Amygdala (tissue), 56 donors: ENCODE measurements at places on chromosomes 12 and 14.

DNA sequence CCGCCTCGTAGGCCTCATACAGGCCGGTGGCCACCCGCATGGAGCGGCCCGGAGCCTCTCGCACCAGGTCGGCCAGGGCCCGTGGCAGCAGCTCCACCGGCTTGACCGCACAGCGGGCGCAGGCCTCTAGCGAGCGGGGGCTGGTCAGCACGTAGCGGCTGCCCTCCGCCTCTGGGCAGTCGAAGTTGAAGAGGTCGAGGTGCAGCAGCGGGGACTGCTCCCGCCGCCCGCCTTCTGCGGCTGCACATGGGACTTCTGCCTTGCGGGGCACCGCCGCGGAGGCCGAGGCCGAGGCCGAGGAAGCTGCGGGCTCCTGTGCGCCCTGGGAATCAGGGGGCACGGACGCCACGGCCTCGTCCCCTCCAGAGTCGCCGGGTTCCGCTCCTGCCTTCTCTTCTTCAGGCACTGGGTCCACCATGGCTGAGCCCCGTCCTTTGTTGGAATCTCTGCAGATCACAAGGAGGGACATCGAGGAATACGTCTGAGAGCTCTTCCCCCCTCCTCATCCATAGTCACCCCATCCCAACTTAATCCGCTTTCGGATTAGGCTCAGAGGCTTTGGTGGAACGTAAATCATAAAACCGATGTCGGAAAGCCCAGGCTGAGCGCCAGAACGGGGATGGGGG lies 1.4 kb downstream of the CCDC177 start:
- no peak for DNase-seq

- DNase-seq = no peak
These were observed 28.6 kb upstream of the KLRB1 start for GRCh38 chr12:9636150-9636850.

- no peak for DNase-seq
These were observed 129.3 kb upstream of the RAP1B start for GRCh38 chr12:68481181-68481941.

- DNase-seq = no peak
These were observed 105.6 kb downstream of the DPF3 start for GRCh38 chr14:72788255-72788654.

- DNase-seq = no peak
These were observed 199.7 kb upstream of the ATXN7L3B start for GRCh38 chr12:74337951-74338350.

DNA sequence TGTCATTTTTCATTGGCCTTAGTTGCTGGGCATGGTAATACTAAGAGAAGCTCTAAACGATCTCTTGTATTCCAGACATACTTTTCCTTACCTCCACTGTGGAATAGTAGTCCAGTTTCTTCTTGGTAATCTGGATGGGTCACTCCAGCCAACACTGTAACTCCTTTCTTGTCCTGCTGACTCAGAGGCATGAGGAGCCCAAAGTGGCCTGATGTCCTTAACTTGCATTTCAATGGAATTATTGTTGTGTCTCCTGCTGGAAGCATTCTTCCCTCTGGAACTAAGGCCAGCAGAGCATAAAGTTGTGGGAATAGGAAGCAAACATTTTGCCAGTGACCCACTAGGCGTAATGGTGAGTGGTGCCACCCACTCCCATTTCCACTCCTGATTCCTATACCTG lies 33.1 kb downstream of the DAAM1 start:
- no peak for DNase-seq

GRCh38 chr12:29703528-29703927 lies 80.2 kb downstream of the TMTC1 start:
- no peak for DNase-seq

- DNase-seq = no peak
These were observed 66.0 kb upstream of the YARS2 start for GRCh38 chr12:32821710-32822109.

DNA sequence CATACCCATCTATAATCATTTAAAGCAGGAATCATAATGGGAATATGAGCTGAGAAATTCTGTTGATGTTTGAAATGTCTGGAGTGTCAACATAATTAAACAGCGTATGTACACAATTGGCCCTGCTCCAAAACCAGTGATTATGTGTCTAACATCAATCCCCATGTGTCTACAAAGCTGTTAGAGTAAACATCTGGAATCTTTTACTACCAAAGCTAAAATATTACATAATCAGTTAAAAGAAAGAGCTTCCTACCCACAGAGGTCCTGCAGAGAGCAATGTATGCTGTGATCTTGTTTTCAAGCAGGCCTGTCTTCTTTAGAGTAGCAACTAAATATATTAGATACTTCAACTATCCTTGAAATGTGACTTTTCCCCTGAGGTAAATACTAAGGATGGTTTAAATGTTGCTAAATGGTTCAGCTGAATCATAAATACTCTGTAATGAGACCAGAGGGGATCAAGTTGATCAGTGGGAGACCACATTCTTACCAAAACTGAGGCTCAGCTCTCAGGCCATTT lies 74.3 kb downstream of the RASSF8 start:
- no peak for DNase-seq

DNA sequence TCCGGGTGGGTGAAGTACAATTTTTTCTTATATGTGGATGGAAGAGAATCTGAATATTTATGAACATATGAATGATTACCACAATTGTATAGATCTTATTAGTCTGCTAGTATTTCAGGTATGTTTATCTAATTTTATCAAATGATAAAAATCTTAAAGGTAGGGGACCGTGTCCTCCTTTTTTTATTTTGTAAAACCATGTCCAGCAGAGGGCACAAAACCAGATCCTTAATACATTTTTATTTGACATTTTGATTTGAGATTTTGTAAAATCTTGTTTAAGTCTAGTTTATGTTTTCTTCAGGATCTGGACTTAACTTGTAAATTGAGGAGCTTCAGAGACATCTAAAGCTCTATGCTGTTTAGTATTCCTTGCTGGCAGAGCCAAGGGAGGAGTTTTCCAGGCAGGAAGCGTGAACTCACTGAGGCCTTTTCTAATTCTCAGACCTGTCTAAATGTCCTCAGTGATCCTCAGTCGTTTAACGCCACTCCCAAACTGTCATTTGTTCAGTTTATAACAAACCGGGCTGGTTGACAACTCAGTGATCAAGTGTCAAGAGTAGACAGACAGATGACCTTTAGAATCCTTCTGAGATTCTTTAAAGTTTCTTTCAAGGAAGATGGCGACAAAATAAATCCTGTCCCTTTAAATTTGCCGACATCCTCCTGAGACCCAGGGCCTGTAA lies 263.9 kb downstream of the KTN1 start:
- no peak for DNase-seq

- DNase-seq = peak; percentile 20
These were observed 25.1 kb downstream of the ANAPC5 start for GRCh38 chr12:121326996-121327674.

GRCh38 chr14:33317675-33318074 lies 379.0 kb downstream of the NPAS3 start:
- DNase-seq = no peak

GRCh38 chr12:120466560-120467315 lies 2.8 kb downstream of the SRSF9 start:
- no peak for DNase-seq

DNA sequence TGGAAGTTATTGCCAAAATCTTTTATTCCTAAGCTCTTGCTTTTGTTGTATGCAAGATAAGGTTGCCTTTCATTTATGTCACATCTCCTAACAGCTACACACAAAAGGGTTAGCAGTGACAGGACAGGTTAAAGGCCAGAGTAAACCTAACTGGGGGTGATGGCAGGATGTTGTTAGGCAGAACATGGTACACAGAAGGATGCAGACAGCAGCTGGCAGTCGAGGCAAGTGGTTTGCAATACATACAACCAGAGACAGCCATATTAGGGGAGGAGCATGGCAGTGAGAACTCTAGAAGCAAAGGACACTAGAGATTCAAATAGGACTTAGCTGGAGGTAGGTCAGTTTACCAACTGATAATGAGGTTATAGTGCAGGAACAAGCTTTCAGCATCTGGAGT lies 2.7 kb upstream of the ABCD2 start:
- DNase-seq = no peak

- DNase-seq = no peak
These were observed 6.5 kb upstream of the BCAT1 start for GRCh38 chr12:24955389-24955788.

GRCh38 chr12:57401165-57401564 lies 29.7 kb downstream of the R3HDM2 start:
- no peak for DNase-seq

- no peak for DNase-seq
These were observed 780 bp upstream of the SLC41A2 start for GRCh38 chr12:104958805-104959334.

GRCh38 chr14:39122330-39123138 lies 8.4 kb downstream of the GEMIN2 start:
- no peak for DNase-seq

DNA sequence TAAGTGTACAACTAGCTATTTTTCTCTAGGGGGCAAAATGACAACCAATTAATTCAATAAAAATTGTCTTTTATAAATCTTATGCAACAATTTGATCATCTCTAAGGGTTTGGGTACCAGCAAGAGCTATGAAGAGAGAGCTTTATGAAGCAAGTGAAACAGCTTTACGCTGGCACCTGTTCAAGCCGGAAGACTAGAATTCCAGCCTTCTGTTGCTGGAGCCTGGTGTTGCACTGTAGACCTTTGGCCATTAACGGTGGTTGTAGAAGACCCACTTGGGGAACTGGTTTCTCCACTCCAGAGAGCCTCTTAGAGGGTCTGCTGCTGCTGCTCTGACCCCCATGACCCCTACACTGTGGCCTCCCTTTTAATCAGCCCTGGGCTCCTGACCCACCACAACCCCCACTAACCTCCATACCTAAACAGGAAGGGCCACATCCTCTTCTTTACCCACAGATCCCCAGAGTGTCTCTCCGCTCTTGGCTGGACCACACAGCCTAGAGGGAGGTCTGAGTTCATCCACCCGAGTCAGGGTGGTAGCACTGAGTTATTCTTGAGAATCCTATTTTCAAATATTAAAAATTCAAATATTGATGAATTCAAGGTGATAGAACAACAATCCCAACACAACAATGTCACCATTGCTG lies 54.6 kb upstream of the STON2 start:
- DNase-seq = no peak

GRCh38 chr12:28286352-28286751 lies 96.1 kb downstream of the CCDC91 start:
- DNase-seq = no peak

- no peak for DNase-seq
These were observed 366 bp downstream of the LPCAT3 start for GRCh38 chr12:7017870-7018349.

GRCh38 chr12:91274916-91275315 lies 92.3 kb upstream of the DCN start:
- DNase-seq = peak; percentile 1

DNA sequence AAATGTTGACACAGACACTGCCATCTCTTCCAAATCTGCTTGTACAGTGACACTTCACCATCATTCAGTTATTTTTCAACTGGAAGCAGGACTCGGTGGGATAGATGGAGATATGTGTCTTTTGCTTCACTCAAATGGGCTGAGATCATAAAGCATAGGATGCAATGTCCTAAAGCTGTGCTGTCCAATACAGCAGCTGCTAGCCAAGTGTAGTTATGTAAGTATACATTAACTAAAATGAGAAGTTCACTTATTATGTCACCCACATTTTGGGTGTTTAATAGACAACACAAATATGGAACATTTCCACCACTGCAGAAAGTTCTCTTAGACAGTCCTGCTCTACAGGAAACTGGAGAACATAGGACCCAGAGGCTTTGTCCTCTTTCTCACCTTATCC lies 43.6 kb downstream of the AREL1 start:
- DNase-seq = no peak

DNA sequence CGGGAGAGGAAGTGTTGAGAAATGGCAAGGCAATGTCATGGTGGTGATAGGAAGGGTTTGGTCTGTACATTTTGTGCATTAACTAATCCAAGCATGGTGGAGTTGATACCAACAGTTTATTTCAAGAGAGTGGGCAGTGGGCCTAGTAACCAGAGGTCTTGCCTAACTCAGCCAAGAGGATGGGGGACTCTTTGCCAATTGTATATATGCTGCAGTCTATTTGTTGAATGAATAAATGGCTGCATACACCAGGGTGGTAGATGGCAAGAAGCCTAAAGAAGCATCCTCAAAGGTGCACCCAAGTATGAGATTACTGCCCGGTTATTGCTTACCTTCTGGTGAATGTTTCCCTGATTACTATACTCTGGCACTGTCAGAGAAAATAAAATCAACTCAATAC lies 295.9 kb downstream of the ITPR2 start:
- no peak for DNase-seq

DNA sequence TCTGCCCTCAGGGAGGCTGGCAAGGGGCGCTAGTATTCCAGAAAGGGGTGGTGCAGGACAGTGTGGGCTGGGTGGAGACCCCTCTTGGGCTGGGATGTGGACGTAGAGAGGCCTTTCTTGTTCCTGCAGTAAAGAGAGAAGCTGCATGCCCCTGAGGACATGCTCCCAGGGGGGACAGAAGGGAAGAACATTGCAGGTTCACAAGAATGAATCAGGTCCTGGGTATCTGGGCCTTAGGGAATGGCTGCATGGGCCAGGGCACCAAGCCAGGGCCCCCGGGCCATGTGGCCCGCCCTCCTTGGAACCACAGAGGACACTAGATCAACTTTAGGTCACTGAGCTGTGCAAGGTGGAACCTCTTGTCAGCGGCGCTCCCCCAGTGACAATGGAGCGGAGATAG lies 51.8 kb downstream of the ZNF664 start:
- no peak for DNase-seq

DNA sequence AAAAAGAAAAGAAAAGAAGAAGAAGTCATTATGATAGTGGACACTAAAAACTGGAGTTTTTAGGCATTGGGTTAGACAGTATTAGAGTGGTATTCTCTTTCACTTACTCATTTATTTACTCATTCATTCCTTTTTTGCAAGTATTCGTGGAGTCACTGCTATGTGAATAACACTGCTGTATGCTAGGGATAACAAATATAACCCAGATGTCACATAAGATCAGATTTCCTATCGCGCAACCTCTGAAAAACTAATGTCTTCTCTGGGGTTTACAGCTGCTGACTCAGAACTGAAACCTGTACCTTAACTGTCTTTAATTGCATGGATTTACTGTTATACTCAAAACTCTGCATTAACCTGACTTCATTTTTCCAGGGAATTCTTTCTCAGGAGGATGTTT lies 353.7 kb downstream of the LRIG3 start:
- no peak for DNase-seq

- DNase-seq = no peak
These were observed 40.2 kb upstream of the FBRSL1 start for GRCh38 chr12:132449565-132450417.

DNA sequence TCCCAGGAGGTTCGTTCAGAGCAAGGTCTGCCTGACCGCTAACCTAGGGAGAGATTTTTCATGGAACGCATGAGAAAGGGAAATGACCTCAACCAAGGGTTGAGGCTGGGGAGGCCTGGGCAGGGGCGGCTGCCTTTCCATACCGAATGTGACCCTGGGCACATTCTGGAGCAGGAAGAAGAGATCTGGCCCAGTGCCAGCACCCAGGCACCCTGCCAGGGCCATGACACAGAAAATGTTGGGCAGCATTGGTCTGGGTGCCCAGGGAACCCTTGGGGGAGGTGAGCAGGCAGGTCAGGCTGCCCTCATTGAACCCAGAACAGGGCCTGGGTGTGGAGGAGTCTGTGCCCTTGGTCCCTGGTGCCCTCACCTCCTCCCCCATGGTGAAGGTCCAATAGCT lies 106.8 kb downstream of the CALM1 start:
- no peak for DNase-seq
